Activated T-helper 1 cell treated with anti-CD3 and anti-CD28 coated beads, Interleukin-2, amount 50 U/mL, for 16 hours (primary cell): ENCODE measurements at places on chromosomes 6 and 20.

DNA sequence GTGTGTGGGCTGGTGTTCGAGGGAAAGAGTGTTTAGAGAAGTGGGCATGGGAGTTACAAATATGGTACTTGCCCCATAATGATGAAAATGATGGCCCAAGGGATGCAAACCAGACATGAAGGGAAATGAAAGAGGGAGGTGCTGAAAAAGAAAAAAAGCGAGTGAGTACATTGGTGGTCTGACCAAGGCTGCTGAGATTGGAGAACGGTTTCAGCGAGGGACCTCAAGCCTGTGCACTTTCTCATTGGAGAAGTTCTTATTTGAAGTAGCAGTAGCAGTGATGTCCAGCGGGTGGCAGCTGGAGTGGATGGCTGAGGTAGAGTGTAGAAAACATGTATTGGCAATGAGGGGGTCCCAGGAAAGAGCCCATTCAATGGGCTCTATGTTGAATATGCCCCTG, 54.8 kb downstream of the TNFAIP3 start:
- DNase-seq = no peak

DNA sequence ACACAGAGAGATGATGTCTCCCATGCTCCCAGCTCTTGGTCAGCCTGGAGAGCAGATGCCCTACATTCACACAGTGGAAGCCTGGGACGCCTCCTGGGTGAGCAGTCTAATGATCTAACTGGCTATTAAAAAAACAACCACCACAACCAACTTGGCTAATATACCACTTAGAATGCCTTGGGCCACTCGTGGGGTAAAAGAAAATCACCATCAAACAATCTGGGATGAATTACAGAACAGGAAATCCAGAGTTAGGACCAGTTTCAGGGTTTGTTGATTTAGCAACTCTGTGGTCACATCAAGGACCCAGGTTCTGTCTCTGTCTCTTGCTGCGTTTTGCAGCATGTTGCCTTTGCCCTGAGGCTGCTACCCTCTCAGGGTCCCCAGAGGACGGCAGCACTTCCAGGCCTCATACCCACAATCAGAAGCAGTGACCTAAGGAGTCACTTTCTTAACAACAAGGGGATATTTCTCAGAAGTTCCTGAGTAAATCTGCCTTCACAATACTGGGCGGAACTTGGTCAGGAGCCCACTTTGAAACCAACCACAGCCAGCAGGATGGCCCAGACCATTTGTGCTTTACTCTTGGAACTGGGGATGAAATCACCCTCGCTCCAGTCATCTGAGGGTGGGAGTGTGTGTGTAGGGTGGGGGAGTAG, 118.7 kb downstream of the CLIC5 start:
- no peak for DNase-seq

GRCh38 chr20:50189681-50190250, 864 bp upstream of the CEBPB start:
- no peak for DNase-seq

DNA sequence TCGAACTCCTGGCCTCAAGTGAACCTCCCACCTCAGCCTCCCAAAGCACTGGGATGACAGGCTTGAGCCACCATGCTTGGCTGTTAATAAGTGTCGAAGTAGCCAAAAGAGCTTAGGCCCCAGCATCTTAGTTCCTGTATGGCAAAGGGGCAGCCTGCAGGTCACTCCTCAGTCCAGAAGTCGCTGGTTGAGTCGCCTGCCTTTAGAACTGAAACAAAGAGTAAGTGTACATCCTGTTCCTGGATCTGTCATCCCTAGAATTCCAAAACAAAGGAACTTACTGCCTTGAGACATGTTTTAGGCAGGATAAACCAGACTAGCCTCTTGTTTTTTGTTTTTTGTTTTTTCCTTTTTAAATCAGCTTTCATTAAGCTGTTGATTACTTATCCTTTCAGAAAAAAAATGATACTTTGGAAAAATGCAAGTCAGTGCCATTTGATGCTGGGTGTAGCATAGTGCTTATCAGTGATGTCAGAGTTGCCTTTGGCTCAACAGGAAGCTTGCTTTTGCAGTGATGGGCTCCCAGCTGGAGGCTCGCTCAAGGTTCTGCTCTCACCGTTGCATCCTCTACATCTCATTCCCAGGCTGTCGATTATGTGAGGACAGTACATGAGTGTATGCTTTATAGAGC, 9.0 kb downstream of the ACTR5 start:
- no peak for DNase-seq

DNA sequence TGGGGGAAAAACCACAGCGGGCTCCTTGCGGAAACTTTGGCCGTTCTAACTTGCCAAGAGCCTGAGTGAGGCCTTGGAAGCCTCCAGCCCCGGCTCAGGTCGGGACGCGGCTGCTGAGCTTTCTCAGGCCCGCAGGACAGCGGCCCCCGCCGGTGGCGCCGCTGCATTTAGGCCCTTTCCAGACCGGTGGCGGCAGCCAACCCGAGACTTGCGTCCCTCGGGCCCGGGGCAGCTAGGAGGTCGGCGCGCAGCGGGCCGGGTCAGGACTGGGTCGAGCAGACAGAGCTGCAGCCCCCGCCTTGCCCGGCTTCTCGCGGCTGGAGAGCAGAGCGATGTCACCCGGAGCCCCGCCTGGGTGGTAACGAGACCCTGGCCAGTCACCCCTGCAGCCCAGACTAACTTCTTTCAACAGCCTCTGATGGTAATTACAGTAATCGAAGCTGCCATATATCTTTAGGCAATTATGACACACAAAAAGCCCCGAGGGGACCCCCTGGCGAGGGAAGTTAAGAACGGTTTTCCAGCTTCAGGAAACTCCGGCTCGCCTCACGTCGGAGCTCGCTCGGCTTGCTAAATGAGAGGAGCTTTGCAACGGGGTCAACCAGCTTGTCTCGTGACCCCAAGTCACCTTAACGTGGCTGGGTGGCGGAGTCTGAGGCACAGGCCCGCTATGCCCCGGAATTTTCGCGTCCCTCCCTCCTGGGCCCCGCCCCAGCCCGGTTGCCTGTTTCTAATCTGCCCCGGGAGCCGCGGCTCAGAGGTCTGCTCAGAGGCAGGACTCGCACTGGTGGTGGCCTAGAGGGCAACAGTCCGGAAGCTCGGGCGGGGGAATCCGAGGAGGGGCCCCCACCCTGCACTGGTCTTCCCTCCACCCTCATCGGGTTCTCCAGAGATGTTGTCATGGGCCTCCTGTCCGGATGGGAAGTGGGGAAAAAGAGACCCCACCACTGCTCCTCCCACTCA, 3.0 kb downstream of the NR2E1 start:
- no peak for DNase-seq

DNA sequence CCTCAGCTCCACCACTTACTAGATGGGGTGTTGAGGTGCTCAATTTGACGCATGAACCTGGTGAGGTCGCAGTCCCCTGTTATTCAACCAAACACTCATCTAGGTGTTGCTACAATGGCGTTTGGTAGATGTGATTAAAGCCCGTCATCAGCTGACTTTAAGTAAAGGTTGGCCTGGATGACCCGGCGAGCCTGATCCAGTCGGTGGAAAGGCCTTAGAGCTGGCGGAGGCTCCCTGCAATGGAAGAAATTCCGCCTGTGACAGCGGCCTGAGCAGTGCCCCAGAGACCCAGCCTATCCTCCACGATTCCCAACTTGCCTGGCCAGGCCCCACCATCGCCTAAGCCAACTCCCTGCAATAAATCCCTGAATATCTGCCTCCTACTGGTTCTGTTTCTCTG, 171.4 kb downstream of the BMP7 start:
- DNase-seq = no peak

GRCh38 chr6:81228912-81229555, 523.4 kb downstream of the TENT5A start:
- DNase-seq = no peak

DNA sequence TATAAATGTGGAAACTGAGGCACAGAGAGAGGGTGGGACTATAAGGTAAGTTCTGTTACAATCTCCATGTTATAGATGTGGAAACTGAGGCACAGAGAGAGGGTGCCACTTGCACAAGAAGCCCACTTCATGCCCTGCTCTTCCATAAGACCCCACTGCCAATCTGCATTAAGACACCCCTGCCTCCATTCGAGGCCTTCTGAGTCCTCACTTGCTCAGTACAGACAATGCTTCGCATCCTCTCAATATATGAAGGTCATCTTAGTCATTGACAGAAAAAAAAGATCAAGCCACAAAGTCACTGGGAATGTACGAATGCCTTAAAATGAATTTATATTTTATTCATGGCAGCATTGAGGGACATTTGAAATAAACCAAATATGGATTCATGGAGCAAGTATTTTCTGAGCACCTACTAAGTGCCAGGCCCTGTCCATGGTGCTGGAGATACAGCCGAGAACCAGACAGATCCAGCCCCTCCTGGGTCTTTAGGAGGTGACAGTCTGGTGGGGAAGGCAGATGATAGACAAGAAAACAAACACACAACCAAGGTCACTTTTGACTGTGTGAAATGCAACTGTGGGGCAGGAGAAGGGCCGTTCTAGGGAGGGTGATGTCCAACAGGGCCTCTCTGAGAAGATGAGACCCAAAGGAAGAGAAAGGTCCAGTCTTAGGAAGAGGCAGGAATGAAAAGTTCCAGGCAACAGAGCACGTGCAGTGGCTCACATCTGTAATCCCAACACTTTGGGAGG, 92.5 kb upstream of the PTPN1 start:
- no peak for DNase-seq

DNA sequence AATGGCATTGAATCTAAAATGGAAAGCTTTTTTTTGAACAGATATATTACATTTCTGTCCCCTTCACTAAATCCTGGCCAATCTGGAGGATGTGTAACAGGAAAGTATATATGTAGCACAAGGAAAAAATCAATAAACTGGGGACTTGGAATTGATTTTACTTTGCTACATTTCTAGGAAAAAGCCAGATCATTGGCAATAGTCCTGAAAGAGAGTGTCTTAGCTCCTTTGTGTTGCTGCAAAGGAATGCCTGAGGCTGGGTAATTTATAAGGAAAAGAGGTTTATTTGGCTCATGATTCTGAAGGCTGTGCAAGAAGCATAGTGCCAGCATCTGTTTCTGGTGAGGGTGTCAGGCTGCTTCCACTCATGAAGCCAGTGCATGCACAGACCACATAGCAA, 574.9 kb downstream of the HTR1B start:
- no peak for DNase-seq

DNA sequence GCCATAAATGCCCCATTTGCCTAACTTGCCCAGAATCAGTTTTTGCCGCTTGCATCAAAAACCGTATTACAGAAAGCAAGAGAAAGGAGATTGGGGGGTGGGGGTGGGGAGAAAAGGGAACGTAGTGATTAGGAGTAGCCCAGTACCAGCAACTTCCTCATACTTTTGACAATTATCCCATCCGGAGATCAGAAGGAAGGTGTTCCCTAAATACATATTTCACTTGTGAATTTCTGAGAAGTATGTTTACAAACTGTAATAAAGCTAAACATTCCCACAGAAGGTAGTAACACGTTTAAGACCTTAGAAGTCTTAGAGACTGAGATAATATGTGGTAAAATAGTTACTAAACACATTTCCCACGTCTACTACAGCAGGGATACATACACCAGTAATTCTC, 14.5 kb downstream of the PREP start:
- no peak for DNase-seq

DNA sequence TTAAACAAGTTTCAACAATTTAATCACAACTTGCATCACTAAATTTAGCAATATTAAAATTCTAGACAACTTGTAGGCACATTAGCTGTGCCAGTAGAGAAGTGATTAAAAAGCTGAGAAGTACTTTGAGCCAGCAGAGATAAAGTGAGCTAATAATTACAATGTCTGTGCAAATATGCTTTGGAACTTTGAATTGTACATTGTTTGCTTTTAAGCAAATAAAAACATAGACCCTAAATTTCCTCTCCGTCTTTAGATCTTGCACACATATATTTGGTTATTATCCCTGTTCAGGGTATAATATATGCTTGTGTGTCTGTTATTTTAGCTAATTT, 44.2 kb upstream of the DEFB112 start:
- DNase-seq = no peak

DNA sequence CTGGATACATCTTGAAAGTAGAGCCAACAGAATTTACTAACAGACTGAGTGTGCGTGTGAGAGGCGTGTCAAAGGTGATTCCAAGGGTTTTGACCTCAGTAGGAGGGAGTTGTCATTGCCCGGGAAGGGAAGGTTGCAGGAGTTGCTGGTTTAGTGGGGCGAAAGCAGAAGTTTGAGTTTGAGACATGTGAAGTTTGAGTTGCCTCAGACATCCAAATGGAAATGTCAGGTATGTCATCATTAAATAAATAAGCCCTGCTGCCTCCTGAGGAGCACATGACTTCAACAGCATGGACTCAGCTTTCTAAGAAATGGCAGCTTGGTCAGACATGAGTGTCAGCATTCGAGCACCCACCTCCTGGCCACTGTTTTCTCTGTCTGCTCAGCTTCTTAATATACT, 26.6 kb upstream of the TGM2 start:
- no peak for DNase-seq

DNA sequence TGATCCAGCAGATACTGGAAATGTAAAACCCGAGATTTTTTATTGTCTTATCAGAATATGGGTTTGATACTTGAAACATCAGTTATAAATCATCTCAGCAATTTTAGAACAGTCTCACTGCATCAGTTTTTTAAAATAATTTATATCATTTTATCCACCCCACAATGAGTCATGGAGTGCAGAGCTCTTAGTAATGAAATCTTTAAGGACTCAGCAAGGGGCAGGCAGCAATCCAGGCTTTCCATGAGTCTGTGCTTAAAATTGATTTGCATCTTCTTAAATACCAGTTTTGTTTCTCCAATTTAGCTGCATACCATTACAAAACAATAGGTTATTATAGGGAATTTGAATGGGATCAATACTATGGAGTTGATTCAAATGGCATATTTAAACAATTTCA, 832.3 kb downstream of the C6orf118 start:
- no peak for DNase-seq

DNA sequence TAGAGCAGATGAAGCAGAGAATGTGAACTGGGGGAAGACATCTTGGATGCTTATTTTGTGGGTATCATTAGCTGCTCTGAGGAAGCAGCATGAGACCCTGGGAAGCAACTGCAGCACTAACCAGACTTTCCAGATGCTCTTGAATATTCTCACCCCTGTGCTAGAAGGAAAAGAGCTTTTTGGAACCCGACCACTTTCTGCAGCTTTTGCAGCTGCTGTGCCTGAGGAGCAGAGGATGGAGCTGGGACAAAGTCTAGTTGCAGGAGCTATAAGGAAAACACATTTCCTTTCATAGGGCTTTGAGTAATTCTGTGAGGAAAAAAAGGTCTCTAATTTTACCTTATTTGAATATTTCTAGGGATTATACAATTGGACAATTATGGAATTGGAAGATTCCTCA, 369.7 kb downstream of the CD109 start:
- DNase-seq = no peak

GRCh38 chr6:132746048-132746447, 11.7 kb downstream of the VNN2 start:
- DNase-seq = no peak
